Fibroblast of the aortic adventitia (primary cell): ENCODE measurements at places on chromosomes 12 and 14. TPM values are rescaled to one million over a fixed set of nuclear protein-coding genes. Genes with fewer than 3 reads are reported as not detected.

FGF6 gene
- not detected in 2 replicates for total RNA-seq

CELA1 gene
- total RNA-seq = 0.25 TPM in 1 of 2 replicates, not detected in the other

NGB gene
- total RNA-seq = not detected in 2 replicates

CLEC2A gene
- not detected in 2 replicates for total RNA-seq

- peak; percentile 59 for DNase-seq
Measured at GRCh38 chr14:85296456-85297210, 233.3 kb upstream of the FLRT2 start.

DNA sequence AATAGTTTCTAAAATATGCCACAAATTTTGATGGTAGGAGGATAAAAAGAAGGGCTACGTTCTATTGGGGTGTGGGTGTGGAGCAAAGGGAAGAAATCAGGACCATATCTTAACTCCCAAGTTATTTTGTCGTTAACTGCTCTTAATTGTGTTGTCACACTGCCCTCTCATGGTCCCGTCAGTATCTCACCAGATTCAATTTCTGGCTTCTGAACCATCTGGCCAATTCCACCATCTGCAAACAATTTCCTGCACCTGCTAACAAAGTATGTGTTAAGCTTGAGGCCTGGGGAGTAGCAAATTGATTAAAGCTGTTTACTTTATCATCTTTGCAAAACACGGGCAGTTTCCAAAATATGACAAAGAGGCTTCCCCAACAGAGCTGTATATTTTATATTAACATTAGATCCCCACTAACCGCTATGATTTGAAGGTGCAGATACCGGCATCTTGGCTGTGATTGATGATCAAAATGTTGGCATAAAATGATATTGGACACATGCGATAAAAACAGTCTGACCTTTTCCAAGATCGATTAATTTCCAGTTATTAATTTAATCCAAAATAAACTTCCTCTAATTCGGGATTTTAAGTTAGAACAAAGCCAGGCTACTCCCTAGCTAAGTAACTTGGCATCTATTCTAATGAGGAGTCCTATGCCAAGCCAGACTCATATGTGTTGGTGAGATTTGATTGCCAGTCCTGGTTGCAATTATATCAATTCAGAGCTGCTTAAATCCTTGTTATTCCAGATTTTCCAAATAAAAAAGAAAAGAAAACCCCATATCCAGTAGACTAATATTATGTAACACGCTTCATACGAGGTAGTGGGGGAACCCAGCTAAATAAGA, 6.9 kb upstream of the DNM1L start:
- DNase-seq = peak; percentile 92

DNA sequence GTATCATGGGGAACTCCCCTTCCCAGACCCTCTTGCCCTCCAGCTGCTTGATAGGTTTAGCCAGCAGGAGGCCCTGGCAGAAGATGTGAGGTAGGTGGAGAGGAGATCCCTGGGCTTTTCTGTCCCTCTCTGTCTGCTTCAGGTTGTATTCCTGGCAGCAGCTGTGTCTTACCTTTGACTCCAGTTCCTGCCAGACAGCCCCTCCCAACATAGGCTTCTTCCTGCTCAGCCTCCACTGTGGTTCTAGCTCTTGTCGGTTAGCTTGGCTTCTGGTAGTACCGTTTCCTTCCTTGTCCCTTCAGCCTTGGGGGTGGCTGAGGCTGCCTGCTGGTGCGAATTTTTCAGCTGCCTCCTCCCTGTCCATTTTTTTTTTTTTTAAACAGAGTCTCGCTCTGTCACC, 215.7 kb upstream of the CRY1 start:
- DNase-seq = no peak

DNA sequence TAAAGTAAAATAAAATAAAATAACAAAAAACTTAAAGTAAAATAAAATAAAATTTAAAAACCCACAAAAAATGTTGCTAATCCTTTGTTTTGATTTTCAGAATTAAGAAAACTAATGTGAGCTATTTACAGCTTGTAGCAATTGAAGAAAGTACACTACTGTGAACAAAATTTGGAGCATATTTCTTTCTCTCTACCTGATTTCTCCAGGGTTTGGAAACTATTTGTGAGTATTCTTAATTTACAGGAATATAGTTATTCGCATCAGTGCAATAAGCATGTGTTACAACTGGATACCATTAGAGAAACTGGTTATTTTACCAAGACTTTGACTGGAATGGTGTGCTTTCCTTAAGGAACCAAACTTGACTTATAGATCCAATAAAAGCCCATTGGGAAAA, 86.1 kb upstream of the CNOT2 start:
- no peak for DNase-seq

DNA sequence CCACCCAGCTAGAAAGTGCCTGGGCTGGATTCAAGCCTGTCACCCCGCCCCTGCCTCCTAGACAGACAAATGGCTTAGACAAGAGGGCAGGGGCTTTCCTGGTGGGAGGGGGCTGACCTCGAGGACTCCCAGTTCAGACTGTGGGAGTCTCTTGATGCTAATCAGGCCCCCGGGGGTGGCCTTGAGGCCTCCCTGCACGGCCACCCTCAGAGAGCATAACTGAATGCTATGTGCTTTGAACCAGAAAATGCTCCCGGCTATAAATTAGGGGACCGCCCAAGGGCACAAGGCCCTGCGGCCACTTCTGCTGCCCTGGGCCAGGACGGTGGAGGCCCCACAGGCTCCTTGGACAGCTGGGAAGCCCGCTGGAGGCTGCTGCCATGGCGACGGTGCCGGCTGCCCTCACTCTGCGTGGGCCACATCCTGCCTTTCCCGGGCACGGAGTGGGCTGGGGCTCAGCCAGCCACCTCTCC, 111.0 kb upstream of the NCOR2 start:
- DNase-seq = no peak

GRCh38 chr12:108860443-108860842, 3.1 kb upstream of the SSH1 start:
- no peak for DNase-seq

DNA sequence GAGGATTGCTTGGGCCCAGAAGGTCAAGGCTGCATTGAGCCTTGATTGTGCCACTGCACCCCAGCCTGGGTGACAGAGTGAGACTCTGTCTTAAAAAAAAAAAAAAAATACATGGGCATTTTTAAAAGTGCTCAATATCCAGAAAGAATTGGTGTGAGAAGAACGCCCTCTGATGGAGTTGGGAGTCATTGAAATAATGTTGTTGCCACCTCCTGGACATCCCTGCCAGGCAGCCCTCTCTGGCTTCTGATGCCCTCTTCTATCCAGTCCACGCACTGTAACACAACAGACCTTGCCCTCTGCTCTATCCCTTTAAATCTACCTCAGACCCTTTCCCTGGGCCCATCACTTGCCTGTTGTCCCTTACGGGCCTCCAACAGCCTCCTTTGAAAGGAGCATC, 4.9 kb downstream of the PTGDR start:
- peak; percentile 61 for DNase-seq

- peak; percentile 84 for DNase-seq
Measured at GRCh38 chr14:99884834-99885648, 91.8 kb downstream of the EML1 start.
